Caudate nucleus (tissue), 63 donors: ENCODE measurements at places on chromosomes 2 and 18.
A peak's percentile ranks its signal among the peaks of the same experiment; 100 is the strongest.

GRCh38 chr2:28758459-28758858, 6.8 kb downstream of the PPP1CB start:
- DNase-seq, result no peak

DNA sequence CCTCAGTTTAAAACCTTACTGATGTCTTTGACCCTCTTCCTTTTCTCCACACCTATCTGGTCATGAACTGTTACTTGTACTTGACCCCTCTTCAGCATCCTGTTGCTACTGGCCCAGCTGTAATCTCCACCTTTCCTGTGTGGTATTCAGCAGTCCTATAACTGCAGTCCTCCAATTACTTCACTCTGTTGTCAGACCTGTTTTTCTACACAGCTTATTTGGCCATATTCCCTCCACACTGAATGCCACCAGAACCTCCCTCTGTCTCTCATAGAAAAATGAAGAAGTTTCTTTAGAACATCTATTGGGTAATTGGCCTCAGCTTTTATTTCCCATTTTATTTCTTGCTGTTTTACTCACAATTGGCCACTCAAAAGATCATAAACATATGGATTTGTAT, 155.4 kb downstream of the ASXL3 start:
- no peak for DNase-seq

- peak; percentile 17 for DNase-seq
Measured at GRCh38 chr2:4618630-4619228, 915.4 kb downstream of the DCDC2C start.

- no peak for DNase-seq
Measured at GRCh38 chr2:165743442-165743841, 50.6 kb downstream of the GALNT3 start.

GRCh38 chr2:28320009-28320365, 72.7 kb upstream of the FOSL2 start:
- no peak for DNase-seq

DNA sequence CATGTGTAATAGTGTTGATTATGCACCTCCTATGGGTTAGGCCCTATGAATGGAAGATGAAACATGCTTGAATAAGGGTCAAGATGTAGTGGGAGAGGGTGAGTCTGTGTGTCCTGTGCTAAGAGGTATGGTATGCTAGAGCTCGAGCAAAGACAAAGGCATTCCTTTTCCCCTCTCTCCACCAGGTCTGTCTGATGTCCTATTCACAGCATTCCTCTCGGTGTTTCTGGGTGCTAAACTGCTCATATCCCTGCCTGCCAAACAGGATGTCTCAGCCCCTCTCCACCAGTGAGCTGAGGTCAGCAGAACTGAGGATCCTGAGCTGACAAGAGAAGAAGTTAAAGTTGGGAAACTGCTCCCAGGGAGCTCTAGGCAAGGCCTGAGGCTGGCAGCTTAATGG, 344.9 kb downstream of the TSN start:
- no peak for DNase-seq

- no peak for DNase-seq
Measured at GRCh38 chr2:108909275-108909823, 79.7 kb downstream of the EDAR start.

GRCh38 chr2:73043276-73043675, 28.2 kb downstream of the SFXN5 start:
- peak; percentile 11 for DNase-seq
